ENCODE measurements at places on chromosomes 1 and 21. TPM values are rescaled to one million over a fixed set of nuclear protein-coding genes. Genes with fewer than 3 reads are reported as not detected.
A peak's percentile ranks its signal among the peaks of the same experiment; 100 is the strongest.

SYT6 gene
- total RNA-seq, result not detected

CYP4A22 gene
- total RNA-seq, result not detected

MYOG gene
- total RNA-seq, result not detected

ATP1A2 gene
- total RNA-seq, result 8.2 TPM

HLX gene
- total RNA-seq, result 0.54 TPM

FAM3B gene
- not detected for total RNA-seq

DNA sequence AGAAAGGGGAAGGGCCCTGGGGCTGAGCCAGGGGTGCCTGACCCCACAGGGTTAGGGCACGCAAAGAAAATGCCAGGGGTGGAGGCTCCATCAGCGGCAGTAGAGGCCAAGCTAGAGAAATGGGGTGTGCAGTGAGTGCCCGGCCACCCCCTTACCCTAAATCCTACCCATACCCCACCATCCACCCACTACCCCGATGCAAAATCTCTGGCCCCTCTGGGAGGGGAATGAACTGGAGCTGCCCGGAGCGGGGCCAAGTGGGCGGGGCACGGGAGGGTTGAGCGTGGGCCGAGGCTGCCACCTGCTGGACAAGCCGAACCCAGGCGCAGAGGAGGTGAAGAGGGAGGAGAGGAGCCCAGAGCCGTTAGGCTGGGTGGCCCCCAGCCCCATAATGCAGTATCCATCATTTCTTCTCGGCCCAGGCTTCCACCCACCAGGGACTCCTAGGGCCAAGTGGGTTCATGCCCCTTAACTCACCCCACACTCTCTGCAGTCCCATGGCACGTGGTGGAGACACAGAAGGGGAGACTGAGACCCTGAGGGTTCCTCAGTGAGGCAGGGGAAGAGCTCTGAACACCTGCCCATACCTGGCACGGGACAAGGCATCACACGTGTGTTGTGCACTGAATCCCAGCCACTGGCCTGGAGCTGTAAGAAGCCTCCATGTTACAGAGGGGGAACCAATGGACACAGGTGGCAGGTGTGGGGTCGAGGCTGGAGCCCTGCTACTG lies 1.4 kb upstream of the C1QC start:
- DNase-seq, result peak; percentile 93

DNA sequence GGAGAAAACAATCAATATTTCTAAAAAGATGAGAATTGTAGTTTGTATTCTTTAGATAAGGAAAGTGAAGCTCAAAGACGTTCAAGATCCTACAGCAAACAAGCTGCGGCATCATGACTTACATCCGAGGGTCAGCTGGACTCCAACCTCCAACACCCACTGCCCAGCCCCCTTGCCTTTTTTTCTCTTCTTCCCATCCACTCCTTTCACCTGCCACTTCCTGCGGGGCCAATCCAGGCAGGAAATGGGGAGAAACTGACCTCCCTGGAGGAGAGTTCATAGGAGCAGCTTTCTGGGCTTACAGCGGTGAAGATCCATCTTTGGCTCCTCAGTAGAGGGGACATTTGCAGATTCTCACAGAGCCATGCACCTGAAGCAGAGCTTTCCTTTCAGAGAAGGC lies 361.5 kb downstream of the PTPRU start:
- peak; percentile 77 for DNase-seq

GRCh38 chr1:36984026-36984425 lies 50.3 kb downstream of the GRIK3 start:
- DNase-seq, result no peak

DNA sequence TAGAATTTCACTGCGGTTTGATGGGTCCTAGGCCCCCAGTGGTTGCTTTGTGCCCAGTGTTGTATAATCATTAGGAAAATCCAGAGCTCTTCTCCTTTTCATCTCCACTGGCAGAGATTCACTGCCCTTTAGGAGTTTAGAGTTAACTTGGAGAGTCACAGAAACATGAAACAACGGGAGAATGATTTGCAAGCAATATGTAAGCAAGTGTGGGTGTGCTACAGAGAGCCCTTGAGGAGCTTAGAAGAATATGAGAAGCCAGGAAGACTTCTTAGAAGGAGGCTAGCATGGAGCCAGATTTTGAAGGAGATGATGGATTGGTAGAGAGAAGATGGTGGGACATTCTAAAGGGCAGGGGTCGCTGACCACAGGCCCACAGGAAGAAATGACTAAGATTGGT lies 327.3 kb downstream of the ZNF326 start:
- DNase-seq, result no peak

DNA sequence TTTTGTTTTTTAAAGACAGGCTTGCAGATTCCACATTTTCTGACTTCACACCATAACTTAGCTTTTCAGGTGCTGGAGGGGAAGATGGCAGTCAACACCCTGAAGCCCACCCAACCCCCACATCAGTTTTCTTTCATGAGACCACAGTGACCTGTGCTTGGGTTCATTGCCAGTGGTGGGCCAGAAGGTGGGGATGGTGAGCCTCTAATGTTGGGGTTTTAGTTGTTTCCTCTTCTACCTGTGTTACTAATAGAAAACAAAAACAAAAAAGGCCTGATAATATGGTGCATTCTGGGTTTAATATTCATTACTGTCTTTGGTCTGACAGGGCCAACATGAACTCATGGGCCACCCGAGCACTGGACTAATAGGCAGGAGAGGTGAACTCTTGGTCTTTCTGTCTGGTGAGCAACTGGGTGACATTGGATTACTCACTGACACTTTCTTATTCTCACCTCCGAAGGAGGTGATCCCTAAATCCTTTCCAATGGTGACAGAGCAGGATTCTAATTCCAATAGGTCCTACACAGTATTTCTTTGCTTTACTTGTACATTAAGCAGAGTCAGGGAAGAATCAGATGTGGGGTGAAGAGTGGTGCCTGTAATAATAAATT lies 132.8 kb downstream of the CLIC6 start:
- DNase-seq, result no peak

GRCh38 chr1:108200687-108201051 lies 526 bp upstream of the SLC25A24 start:
- DNase-seq, result no peak

All from osteocyte (in vitro differentiated cells).